ENCODE measurements at places on chromosomes 1 and 21.

DNA sequence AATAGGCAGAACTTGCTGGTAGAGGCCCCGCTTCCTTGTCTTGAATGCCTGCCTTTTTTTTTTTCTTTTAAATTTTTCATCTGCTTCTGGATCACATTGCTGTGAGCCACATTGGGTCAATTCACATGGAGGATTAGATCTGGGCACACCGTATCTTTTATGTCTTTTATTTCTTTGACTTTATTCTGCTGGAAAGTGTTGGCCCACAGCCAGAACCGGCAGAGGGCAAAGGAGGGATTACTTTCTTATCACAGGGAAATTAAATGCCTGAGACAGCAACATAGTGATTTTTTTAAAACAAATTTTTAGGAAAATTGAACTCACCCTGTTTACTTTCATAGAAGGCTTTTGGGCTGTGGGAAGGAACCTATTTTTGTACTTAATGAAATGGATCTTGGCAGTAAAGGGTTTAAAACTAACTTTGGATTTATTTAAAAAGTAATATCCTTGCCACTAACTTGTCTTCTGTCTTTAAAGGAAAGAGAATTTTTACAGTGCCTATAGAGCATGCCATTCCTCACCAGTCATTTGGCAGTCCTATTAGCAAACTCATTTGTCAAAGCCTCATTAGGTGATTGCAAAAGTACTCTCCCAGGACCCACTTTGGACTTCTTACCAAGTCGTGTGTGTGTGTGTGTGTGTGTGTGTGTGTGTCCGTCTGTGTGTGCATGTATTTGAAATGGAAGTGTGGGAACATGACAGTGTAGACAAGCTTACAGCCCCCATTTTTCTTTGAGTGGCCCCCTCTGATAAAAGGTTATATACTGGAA, 68.4 kb downstream of the ST6GALNAC3 start:
- no peak for DNase-seq

DNA sequence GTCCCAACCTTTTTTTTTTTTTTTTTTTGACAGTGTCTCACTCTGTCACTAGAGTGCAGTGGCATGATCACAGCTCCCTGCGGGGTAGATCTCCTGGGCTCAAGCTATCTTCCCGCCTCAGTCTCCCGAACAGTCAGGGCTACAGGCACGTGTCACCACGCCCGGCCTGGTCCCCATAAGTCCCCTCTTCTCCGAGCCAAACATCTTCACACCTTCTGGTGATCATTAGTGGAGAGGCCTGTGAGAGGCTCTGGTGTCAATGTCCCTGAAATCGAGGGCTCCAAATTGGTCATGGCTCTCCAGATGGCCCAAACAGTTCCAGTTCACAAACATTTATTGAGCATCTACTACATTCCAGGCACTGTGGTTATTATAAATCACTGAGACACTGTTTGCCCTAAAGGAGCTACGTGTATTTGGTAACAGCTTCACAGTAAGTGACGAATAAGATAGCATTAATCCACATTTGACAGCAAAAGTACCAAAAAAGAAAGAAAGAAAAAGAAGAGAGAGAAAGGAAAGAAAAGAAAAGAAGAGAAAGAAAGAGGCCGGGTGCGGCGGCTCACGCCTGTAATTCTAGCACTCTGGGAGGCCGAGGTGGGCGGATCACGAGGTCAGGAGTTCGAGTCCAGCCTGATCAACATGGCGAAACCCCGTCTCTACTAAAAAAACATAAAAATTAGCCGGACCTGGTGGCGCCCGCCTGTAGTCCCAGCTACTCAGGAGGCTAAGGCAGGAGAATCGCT, 867 bp upstream of the TIMM17A start:
- DNase-seq, result no peak

GRCh38 chr1:215895276-215895675, 328.2 kb downstream of the KCTD3 start:
- DNase-seq, result no peak

DNA sequence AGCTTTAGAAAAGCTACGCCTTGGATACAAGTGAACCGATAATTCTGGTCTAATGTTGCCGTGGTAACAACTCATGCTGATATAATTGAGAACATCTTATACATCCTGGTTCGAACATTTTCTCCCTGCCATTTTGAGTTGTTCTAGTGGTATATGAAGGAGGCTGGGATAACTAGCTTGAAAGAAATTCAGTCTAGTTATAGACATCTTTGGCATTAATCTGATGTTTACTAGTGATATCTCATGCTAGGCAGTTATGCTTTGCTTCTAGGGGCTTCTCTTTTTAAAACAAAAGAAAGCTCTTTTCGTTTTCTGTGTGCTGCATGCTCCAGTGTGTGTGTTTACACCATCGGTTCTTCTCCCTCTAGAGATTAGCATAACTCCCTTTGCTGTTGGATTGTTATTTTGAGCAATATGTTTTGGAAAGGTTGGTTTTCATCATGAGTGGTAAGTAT, 20.5 kb downstream of the PRKACB start:
- DNase-seq, result no peak

Measured in stimulated activated CD8-positive, alpha-beta memory T cell treated with anti-CD3 and anti-CD28 coated beads, Interleukin-12 subunit alpha, Interleukin-12 subunit beta, amount 100 ng/mL, for 4 hours (primary cell).